Immature natural killer cell (primary cell): ENCODE measurements at places on chromosomes 11 and 22. TPM values are rescaled to one million over a fixed set of nuclear protein-coding genes. Genes with fewer than 3 reads are reported as not detected.

DNA sequence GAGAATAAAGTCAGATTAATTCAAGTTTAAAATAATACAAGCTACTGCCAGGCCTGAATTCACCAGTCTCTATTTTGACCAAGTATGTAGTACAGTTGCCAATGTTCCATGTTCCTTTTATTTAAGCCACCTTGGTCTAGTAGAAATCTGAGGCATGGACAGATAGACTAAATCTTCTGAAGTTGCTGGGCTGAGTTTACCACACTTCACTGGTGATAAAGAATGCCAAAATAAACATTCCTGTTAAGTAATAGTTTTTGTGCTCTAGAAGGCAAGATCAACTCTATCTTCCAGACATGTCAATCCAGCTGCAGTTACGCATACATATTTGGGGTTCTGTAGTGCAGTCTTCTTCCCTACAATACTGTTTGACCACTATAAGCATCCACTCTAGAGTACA lies 83.9 kb upstream of the C11orf87 start:
- no peak for DNase-seq

- DNase-seq = peak; percentile 57
Observed at GRCh38 chr11:19076744-19077589, 16.4 kb upstream of the MRGPRX2 start.

GRCh38 chr22:44605486-44605885 lies 96.5 kb upstream of the PRR5 start:
- no peak for DNase-seq

GRCh38 chr11:60594998-60595642 lies 79.9 kb downstream of the MS4A13 start:
- no peak for DNase-seq

DNA sequence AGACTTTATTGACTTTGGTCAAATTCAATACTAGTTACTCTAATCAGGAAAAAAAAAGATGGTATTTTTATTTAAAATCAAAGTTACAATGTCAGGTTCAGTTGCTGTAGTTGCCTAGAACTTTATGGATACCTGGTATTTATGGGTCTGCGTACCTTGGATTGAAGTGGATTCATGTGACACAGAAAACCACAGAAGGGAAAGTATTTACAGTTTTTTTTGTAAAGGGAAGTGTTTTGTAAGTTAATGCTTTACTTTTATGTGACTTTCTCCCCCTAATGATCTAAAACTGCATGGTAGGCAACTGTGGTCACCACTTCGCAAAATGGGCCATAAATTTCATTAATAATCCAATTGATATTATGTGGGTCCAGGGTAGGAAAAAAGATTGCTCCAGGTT lies 65.2 kb upstream of the ADA2 start:
- no peak for DNase-seq

GRCh38 chr11:102719620-102720277 lies 5.0 kb downstream of the MMP8 start:
- DNase-seq = no peak

- DNase-seq = no peak
Observed at GRCh38 chr11:93952082-93952780, 68.9 kb upstream of the HEPHL1 start.

Gene RASD2
- not detected for polyA plus RNA-seq

Gene DRD2
- polyA plus RNA-seq = not detected

Gene SMTNL1
- not detected for polyA plus RNA-seq

Gene MTFP1
- polyA plus RNA-seq = 41.3 TPM

Gene CSNK2A3
- polyA plus RNA-seq = 0.85 TPM

Gene C22orf42
- not detected for polyA plus RNA-seq

Gene CASP12
- polyA plus RNA-seq = not detected

Gene CD248
- not detected for polyA plus RNA-seq

Gene IL17REL
- not detected for polyA plus RNA-seq

Gene ASCL2
- polyA plus RNA-seq = 18.2 TPM

Gene PLAAT4
- polyA plus RNA-seq = 906 TPM

Gene MUC6
- not detected for polyA plus RNA-seq
